ENCODE measurements at places on chromosomes 11 and 22.
A peak's percentile ranks its signal among the peaks of the same experiment; 100 is the strongest.

GRCh38 chr22:40224702-40225101, 47.0 kb downstream of the TNRC6B start:
- no peak for DNase-seq

- DNase-seq = no peak
Observed at GRCh38 chr11:57357856-57358255, 19.7 kb downstream of the P2RX3 start.

GRCh38 chr22:30358541-30358940, 1.7 kb downstream of the CCDC157 start:
- no peak for DNase-seq

- no peak for DNase-seq
Observed at GRCh38 chr11:45665206-45665932, at the start of gene CHST1. TSS of gene CHST1 (minus strand) at chr11:45665622. CDS start at chr11:45650923, 14,699 bp downstream.

DNA sequence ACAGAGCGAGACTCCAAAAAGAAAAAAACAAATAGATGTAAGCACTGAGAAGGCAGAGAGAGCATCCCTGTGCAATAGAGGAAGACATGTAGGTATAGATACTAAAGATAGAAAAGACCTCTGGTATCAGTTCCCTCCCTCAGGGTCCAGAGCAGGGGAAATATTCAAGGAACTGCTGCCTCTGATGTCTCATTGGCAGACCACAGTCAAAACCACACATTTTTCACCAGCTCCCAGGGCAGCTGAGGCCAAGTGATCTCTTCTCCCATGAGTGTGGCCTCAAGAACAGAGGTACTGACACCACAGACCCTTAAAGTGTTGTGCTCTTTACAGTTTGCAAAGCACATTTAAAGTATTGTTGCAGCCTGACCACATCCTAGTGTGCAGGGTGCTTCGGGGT, 288.5 kb downstream of the NTM start:
- DNase-seq = no peak

DNA sequence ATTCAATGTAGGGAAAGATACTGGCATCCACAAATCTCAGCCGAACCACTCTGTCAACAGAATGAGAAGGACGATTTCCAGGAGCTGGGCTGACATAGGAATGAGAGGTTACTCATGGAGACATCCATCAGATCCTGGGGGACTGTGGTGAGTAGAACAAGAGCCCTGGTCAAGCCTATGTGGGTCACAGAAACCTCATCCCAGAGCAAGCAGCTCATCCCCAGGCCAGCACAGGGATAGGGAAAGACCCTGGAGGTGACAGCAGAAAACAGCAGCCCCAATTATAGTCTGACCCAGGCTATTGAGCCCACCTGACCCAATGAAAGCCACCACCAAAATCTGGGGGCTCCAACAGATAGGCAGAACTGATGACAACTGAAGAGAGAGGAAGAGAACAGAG, 128.0 kb upstream of the SERPIND1 start:
- peak; percentile 14 for DNase-seq
